ENCODE measurements at places on chromosomes 7 and 10.

DNA sequence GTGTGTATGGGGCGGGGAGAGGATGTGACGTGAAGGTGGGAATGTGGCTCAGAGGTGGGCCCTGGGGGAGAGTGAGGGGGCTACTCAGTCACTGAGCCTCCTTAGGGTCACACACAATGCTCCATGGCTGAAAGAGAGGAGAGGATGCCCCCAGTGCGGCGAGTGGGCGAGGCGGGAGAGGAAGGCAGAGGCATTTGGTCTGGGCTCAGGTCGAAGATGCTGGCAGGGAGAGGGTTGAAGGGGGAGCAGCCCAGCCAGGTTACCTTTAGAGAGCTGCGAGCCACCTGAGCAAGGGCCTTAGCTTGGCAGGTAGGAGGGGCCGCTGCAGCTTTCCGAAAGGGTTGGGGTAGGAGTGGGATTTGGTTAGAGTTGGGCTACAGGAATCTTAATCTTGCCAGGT lies 4.7 kb upstream of the LOXL4 start:
- no peak for DNase-seq

DNA sequence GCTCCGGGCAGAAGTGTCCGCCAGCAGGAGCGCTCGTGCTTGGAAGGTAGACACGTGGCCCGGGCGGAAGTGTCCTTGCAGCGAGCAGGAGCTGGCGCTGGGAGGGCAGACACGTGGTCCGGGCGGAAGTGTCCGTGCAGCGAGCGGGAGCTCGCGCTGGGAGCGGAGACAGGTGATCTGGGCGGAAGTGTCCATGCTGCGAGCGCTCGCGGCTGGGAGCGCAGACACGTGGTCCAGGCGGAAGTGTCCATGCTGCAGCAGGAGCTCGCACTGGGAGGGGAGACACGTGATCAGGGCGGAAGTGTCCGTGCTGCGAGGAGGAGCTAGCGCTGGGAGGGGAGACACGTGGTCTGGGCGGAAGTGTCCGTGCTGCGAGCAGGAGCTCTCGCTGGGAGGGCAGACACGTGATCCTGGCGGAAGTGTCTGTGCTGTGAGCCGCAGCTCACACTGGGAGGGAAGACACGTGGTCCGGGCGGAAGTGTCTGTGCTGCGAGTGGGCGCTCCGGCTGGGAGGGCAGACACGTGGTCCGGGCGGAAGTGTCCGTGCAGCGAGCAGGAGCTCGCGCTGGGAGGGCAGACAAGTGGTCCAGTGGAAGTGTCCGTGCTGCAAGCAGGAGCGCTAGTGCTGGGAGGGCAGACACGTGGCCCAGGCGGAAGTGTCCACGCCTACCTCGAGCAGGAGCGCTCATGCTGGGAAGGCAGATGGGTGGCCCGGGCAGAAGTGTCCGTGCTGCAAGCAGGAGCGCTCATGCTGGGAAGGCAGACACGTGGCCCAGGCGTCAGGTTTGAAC lies 41.1 kb upstream of the PRKAR1B start:
- no peak for DNase-seq

GRCh38 chr7:112232212-112232978 lies 25.9 kb downstream of the ZNF277 start:
- DNase-seq: no peak

DNA sequence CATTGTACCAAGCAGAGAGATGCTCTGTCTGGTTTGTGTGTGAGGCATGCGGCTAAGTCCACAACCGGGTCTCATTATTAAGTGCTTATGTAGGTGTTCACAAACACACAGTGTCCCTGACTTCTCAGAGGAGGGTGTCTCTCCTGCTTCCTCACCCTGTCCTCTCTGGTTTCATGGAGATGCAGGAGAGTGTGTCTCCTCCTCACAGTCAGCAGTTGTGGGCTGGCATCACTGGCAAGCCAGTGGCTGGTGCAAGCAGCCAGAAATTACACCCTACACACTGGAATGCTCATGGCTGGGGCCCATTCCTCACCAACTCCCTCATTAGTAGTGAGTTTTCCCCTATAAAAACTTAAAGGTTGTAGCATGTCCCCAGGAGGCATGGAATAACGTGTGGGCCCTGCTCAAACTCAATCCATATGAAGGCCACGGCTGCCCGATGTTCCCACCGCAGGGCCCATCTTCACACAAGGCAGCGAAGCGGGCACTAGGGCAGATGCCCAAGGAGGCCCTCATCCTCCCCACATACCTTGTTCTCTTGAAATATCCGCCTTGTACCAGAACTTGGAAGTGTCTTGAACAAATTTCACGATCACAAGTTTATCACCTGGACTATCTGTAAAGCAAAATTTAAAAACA lies 280.1 kb downstream of the TNS3 start:
- DNase-seq: no peak

GRCh38 chr7:69906283-69906995 lies 308.2 kb downstream of the AUTS2 start:
- no peak for DNase-seq

DNA sequence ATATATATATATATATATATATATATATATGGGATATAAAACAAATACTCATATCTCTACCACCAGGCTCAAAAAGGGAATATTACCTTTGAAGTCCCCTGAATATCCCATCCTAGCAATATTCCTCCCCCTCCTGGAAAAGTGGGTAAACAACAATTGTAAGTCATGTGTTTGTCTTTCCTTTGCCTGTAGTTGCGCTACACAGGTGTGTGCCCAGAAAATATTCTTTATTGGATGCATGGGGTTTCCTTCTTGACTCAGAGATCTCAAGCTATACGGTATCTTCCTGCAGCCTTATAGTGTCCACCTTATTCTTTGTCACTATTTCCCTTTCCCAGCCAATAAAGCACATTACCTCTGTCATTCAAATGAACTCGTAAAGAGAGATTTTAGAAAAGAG lies 54.2 kb downstream of the MET start:
- DNase-seq: no peak

DNA sequence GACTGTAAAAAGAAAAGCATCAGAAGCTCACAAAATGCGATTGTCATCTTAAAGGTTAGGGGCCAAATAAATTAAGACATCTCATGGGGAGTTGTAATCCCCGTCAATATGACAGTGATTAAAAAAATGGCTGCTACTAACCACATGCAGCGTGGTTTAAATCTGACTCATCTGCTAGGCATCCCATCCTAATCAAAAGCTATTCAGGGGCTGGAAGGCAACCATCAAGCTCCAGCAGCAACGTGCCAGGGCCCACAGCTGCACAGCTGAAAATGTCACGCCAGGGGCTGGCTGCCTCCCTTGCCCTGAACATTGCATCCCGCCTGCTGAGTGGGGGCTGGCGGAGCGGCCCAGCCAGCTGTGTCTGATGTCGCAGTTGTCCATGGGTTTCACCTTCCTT lies 66.3 kb upstream of the FRMD4A start:
- no peak for DNase-seq

- DNase-seq: peak; percentile 57
These were observed 54.7 kb upstream of the AFAP1L2 start for GRCh38 chr10:114458955-114459354.

DNA sequence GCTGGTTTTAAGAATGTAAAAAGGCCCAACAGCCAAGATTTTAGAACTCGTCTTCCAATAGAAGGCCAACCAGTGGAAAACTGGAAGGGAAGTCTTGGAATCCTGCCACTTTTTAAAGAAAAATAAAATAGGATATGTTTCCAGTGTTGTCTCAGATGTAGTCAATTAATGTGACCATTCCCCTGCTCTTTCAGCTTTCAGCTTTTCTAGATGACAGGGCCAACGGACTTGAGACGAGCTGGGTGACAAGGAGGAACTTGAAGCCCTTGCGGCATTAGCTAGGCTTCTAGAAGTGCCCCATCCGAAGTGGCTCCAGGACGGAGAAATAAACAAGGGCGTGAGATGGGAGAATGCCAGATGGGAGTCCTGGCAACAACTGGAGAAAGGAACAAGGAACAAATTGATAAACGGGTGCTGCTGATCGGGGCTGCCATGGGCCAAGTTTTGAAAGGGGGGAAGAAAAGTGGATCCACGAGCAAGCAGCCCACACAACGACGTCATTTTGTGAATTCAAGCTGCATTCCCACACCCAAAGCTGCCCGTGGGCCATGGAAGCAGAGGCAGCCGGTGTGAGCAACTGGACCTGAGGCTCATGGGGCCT lies 42.3 kb downstream of the CTBP2 start:
- no peak for DNase-seq

DNA sequence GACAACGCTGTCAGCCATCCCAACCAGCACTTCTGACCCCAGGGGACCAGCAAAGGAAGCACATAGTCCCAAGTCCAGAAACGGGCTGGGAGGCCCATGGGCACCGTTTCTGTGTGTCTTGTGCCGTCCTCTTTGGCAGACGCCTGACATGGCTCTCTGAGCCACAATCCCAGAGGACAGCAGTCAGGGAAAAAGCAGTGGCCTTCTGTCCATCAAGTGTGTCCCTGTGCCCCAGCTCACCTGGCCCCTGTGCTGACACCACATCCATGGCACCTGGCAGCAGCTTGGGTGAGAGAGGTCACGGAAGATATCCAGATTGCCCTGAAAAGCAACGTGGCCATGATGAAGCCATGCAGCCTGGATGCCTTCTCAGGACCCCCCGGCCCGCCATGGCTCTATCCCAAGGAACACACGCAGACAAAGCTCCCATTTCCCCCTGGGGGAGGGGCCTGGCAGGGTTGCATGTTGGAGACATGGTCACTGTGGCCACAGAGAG lies 38.1 kb upstream of the ANTXRL start:
- no peak for DNase-seq

DNA sequence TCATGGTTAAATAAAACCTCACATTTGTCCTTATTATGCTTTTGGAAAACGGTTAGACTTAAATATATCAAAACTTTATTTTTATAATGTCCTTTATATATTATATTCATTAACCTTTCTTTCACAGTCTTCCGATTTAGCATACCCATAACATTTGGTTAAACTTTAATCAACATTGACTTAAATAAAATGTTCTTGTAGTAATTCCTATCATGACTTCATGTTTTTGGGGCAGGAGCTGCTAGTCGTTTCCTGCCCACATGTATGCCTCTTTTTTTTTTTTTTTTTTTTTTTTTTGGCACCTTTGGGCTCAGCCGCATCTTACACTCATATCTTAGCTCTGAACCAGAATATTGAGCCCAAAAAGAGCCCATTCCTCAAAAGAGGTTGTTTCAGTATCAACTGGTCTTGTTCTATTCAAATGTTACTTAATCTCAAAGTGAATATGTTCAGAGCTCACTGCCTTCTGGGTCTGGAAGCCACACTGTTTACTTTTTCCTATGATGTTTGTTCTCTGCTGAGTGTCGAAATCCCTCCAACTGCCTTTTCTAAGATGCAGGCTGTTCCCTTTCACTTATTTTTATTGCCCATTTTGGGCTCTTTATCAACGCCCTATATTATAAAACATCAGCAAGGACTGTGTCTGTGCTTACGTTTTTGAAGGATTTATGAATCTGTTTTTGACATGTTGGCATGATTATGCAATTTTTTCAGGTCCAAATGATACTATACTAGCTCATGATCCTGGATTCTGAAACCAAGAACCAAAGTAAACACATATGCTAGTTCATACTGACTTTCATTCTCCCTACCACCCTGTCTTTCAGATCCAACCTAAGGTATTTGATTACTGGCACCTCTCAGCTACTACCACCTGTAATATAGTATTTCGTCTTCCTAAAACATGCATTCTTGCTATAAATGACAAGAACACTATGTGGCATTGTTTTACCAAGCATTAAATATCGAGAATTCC lies 914.4 kb downstream of the PCDH15 start:
- no peak for DNase-seq

GRCh38 chr7:36280840-36281812 lies 108.5 kb upstream of the ANLN start:
- no peak for DNase-seq

DNA sequence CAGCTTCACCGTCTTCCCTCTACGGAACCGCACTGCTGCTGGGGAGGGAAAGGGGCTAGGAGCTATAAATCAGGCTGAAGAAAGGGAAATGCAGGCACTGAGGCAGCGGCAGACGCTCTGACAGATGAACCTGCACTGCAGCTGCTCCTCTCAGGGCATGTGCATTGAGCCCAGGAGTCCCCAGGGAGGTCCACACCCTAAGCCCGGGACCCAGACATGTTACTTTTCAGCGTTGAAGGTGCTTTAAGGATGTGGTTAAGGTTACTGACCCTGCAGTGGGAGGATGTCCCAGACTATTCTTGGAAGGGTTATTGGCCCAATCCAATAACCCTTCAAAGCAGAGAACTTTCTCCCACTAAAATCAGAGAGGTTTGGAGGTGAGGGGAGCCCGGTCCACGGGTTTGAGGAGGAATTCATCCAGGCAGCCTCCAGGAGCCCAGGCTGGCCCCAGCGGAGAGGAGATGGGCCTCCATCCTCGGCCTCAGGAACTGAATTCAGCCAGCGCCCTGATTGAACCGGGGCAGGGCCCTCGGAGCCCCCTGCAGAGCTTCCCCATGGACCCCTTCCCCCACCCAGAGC lies 75.4 kb downstream of the ADARB2 start:
- no peak for DNase-seq

DNA sequence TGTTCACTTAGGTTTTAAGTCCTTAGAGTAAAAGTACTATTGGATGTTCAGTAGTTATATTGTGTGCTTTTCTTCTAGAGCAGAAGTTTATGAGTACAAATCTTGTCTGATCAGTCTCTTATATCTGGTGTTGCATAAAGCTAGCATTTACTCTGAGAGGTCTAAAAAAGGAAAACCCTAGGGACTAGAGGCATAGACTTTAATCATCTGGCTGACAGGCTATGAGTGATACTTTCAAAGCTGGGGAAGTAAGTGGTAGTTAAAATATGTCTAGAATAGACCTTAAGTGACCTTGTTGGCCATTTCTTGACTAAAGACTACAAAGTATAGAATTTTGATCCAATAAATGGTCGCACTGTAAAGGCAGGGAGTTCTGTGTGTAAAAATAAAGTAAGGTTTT lies 32.9 kb upstream of the PHYHIPL start:
- no peak for DNase-seq

DNA sequence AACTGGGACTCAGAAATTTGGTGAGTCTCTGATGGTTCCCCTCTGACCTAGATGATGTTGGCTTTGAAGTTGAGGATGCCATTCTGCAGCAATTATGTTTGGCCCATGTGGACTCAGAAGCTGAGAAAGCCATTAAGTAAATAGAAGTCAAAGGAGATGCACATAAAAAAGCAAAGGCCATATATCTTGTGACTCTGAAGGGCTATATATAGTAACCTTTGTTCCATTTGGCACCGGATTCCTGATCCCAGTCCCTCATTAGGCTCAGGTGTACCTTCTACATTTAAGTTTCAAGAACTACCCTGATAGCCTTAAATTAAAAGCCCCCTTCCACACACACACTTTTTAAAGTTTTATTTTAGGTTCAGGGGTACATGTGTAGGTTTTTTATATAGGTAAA lies 50.0 kb upstream of the PDK4 start:
- no peak for DNase-seq

Data from neural crest cell (in vitro differentiated cells).